ENCODE measurements at places on chromosomes 7 and 10.

DNA sequence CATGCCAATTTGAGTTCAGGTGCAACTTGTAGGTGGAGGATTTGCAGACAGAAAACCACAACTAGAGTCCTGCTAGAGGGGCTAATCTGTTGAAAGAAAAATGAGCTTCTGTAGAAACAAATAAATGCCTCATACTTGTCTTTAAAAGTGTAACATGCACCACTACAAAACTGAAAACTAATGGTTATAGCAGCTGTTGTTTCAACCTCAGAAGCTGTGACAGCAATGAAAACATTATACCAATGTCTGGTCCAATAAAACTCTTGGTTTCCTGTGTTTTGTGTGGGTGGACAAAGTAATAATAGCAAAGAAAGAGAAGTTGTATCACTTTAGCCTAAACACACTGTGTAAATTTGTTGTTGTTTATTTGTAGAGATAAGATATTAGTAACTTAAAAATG, 3.4 kb upstream of the PPP1R9A start:
- no peak for DNase-seq

DNA sequence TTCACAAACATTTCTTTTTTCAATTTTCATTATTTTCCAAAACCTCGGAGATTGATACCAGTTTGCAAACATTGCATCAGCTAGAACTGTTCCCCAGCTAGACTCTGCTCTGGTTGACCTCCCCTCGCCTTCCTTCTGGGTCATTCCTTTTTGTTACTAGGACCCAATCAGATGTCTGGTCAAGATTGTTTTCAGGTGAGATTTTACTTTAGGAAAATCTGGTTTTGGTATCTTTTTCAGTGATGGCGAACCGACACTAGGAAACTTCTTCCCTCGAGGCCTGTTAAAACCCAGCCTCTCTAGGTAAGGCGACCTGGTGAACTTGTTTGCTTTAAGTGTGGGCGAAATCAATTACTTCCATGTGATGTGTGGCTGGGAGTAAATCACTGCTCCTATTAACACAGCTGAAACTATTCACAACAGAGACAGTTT, 8.4 kb downstream of the PROSER2 start:
- no peak for DNase-seq

GRCh38 chr10:3645406-3645805, 139.6 kb downstream of the KLF6 start:
- DNase-seq: no peak

DNA sequence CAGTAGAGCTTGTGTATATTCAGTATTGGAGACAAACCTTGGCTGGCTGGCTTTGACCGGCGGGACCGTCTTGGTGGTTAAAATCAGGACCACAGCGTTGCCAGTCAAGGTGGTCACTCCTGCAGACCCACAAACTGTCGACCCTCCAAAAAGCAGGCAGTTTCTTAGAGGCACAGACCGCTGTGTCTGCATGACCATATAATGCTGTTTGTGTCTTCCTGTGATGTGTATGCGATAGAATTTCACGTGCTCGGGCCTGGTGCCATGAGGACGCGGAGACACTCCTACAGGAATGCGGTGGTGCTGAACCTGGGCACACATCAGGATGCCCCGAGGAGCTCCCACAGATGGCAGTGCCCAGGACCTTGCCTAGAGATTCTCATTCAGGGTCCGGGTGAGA, 34.8 kb downstream of the BNIP3 start:
- DNase-seq: no peak

- no peak for DNase-seq
Measured at GRCh38 chr10:69718951-69719350, 82.8 kb upstream of the COL13A1 start.

All from CD8-positive, alpha-beta T cell (primary cell).